ENCODE measurements at places on chromosomes 1 and 21. TPM values are rescaled to one million over a fixed set of nuclear protein-coding genes. Genes with fewer than 3 reads are reported as not detected.

DNA sequence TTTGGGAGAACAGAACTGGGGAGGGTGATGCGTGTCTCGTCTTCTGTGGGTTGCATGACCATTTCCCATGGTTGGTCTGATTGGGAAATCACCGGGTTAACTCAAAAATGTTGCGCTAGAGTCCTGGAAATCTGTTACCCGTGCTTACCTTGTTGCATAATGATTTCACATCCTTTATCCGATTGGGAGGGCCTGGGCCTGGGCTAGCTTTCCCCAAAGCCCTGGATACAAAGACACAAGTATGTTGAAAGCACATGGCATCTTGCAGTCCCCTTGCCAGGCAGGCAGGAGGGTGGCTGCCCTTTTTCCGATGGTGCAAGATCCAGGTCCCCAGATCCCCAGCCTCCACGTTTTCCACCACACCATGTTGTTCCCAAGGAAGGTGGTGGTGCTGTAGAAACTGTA, 582 bp downstream of the TRPM2 start:
- DNase-seq, result no peak

Gene ASPM
- total RNA-seq, result 0.46 TPM

Gene HRNR
- not detected for total RNA-seq

Gene UBE2G2
- total RNA-seq, result 102 TPM

DNA sequence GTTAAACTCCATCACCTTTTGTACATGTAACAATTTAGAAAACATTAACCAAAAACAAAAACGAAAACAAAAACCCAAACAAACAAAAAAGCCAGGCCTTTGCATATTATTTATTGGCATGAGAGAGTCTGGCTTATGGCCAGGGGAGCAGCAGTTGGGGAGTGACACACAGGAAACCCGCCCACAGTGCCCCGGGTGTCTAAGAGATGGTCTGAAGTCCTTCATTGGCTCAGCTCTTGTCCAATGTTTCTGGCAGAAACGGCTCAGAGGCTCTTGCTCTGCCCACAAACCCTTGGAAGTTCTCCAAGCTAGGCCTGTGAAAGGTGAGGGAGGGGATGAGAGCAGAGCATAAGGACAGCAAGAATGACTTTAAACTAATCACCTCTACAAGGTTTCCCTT, 131.5 kb downstream of the CNIH3 start:
- DNase-seq, result no peak

- no peak for DNase-seq
These were observed 57.6 kb downstream of the DNM3 start for GRCh38 chr1:171898941-171899340.

GRCh38 chr1:156111355-156111962, 3.1 kb upstream of the LMNA start:
- DNase-seq, result no peak

- no peak for DNase-seq
These were observed 11.0 kb downstream of the TP53BP2 start for GRCh38 chr1:223834660-223835263.

GRCh38 chr1:59486615-59487014, 189.7 kb downstream of the FGGY start:
- no peak for DNase-seq

- no peak for DNase-seq
These were observed 46.6 kb upstream of the C1orf105 start for GRCh38 chr1:172373864-172374263.

GRCh38 chr1:35537806-35538205, 19.4 kb downstream of the KIAA0319L start:
- DNase-seq, result no peak

DNA sequence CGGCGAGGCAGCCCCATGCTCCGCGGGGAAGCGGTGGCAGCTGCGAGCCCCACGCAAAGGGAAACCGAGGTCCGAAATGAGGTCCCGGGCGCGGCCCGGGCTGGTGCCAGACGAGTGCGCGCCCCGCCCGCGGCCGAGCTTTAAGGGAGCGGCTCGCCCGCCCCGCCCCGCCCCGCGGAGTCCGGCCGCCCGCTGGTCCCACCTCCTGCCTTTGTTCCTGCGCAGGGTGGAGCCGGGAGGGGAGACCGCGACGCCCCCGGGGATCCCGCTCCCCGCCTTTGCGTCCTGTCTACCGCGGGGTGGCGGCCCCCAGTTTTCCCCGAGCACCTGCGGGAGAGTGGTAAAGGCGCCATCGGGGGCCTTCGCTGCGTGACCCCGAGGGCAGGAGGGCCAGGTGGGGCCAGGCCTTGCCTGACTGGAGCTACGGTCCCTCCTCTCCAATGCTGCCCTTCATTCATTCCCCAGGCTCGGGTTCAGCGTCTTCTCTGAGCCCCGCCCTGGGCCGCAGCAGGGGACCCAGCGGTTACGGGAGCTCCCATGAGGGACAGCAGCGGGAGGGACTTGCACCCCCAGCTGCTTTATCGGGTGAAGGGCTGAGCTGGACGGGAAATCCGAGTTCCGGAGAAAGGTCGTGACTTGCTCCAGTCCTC, at the start of gene HES2:
HES2 (minus strand) TSS at position 116 of the 650 bp plus-strand sequence; CDS start at position 17, 99 bp downstream.
- no peak for DNase-seq

DNA sequence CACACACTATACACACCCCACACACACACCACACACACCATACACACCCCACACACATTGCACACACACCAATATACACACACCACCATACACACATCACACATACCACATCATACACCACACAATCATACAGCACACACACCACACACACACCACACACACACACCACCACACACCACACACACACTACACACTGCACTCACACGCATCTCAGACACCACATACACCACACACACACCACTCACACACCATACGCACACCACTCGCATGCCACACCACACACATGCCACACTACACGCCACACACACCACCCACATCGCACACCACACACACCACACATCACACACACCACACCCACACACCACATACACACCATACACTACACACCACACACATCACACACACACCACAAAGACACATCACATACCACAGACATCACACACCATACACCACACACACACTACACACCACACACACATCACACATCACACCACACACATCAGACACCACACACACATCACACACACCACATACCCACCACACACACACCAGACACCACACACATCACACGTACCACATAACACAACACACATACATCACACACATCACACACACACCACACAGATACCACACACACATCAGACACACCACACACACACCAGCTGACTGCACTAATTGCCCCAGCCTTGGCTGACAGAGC, 54.6 kb downstream of the HSF2BP start:
- DNase-seq, result no peak

Gene TGFB2
- 1.6 TPM for total RNA-seq

DNA sequence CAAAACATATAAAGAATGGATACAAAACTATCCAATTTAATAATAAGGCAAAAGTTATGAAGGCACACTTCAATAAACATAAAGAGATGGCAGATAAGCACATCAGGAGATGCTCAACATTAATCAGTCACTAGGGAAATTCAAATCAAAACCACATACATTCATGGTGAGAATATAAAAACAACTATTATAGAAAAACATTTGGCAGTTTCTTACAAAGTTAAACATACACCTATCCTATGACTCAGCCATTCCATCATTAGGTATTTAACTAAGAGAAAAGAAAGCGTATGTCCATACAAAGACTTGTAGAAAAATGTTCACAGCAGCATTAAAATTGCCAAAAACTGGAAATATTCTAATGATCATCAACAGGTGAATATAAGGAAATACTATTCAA, 44.3 kb downstream of the KIFAP3 start:
- DNase-seq, result no peak

DNA sequence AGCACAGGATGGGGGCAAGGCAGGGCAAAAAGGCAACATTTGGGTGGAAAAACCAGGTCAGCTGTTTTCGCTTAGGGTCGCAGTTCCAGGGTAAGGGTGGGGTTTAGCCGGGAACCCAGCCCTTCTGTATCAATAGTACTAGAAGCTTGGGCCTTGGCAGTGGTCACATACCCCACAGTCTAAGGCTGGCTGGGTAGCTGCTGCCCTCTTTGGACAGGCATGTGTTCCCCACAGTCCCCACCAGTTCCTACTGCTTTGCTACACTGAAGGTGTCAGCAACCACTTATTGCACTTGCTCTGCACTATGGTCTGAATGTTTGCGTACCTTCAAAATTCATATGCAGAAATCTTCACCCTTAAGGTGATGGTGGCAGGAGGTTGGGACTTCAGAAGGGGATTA, 349.8 kb downstream of the LTN1 start:
- no peak for DNase-seq

- no peak for DNase-seq
These were observed 166.4 kb upstream of the AJAP1 start for GRCh38 chr1:4488018-4488417.

- no peak for DNase-seq
These were observed 124.1 kb downstream of the KIF26B start for GRCh38 chr1:245278846-245279245.

Gene TPTE
- not detected for total RNA-seq

DNA sequence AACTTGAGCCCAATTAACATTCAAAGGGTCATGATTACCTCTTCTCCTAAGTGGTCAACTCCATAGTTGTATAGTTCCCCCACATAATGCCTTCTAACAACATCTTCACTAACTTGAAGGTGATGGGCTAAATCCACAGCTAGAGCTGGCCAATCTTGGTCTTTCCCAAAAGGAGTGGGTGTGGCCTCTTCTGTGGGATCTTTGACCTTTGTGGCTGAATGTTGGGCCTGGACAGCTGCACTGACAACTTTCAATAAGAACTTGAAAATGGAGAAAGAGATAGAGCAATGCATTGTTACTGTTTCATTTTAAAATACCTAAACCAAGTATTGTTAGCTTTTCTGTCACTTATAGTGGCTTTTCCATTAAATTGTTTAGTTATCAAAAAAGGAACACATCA, 59.2 kb downstream of the IARS2 start:
- DNase-seq, result no peak

Gene ANGPTL1
- not detected for total RNA-seq

DNA sequence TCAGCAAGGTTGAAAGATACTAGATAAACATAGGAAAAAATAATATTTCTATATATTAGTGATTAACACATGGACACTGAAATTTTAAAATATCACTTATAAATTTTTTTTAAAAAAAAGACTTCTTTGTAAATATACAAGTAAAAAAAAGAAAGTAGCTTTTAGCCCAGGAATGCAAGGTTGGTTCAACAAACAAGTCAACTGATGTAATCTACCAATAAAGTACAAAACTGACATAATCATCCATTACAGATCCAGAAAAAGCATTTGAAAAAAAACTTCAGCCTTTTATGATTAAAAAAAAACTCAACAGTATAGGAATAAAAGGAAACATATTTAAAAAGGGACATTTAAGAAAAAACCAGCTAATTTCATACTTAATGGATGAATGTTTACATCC, 48.4 kb downstream of the TRMT1L start:
- no peak for DNase-seq

DNA sequence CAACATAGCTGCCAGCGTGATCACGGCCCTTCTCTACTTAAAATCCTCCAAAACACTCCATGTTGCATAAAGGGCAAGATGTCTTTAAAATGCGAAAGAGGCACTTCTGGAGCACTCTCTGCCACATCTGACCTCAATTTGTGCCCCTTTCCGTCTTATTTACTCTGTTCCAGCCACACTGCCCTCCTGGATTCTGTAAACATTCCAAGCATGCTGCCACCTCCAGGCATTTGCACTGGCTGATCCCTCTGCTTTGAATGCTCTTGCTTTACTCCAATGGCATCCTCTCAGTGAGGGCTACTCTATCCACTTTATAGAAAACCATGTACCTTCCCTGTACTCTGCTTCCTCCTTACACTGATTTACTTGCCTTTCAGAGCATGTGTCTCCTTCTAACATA, 5.3 kb upstream of the RGS7 start:
- no peak for DNase-seq

Gene PEAR1
- total RNA-seq, result not detected

DNA sequence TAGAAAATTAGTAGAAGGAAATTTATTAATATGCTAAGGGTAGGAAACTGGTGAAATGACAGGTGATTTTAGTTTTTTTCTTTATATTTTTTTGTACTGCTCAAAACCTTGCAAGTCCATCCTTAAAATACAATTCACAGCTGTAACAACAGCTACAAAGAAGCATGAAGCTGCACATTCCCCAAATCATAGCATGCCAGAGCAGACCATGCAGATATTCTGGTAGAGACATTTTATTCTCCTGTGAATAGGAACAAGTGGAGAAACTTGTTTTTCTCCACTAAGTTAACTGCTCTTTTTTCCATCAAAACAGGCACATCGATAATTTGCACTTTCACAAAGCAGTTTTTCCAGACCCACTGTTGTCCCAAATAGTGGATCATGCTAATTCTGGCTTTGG, 1125.7 kb downstream of the BRINP3 start:
- DNase-seq, result no peak

Gene BSND
- 0.05 TPM for total RNA-seq

GRCh38 chr1:164688791-164689190, 129.8 kb downstream of the PBX1 start:
- DNase-seq, result no peak

Gene SLAMF1
- total RNA-seq, result 91.7 TPM

DNA sequence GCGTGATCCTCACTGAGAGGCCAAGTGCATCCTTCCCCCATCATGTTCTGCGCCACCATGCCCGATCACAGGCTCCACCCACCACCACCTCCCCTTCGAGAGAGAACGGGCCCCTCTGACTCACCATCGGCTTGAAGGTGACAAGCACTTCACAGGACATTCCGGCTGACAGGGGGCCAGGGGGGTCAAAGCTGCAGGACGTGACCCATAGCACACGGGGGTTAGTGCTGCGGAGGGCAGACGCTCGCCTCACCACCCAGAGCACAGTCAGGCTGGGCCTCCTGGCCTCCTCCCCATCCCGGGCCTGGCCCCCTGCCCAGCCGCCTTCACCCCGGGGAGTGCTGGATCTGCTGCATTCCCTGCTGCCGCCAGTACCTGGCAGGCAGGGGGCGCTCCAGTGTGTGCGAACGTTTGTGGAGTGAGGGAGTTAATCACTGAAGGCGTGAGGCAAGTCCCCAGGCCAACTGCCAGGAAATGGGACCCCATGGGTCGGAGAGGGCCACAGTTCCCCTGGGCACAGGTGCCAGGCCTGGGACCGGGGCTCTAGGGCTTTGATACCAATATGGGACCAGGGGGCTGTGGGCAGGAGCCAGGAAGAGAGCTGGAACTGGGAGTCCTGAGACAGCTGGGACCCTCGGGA, 40.9 kb upstream of the TMEM52 start:
- peak; percentile 34 for DNase-seq

DNA sequence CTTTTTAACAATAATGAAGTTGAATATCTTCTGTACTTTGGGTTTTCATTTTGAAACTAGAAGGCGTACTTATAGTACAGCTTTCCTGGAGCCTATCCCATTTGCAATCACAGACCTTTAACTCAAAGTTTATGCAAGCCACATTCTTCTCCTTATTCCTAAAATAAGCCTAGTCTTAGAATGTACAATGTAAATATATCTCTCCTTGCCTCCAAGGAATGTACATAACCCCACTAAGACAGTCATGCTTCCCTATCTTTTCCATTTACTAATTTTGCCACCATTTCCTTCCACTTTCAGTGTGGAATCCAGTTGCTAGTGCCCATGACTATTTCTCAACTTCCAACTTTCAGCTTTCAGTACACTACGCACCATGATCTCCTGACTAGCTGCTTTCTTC, 327.6 kb downstream of the ST6GALNAC3 start:
- DNase-seq, result no peak
